ENCODE measurements at places on chromosomes 11 and 22.

GRCh38 chr11:3123305-3123704, 41.8 kb downstream of the OSBPL5 start:
- DNase-seq = peak; percentile 85

DNA sequence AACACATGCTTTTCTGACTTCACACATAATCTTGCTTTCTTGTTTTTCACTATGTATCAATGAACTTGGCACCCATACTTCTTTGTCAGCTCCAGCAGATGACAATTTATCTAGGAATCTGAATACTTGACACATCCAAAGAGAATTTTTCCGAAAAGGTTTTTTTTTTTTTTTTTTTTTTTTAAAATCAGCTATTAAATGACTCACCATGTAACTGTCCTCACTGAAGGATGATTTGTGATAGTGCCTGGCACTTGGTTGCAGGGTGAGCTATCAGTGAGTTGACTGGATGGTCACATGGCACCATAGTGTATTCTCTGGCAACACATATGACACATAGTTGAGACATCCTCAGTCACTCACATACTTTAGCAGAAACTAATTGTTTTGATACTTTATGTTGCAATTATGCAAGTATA, 133.4 kb upstream of the E2F8 start:
- no peak for DNase-seq

- no peak for DNase-seq
Observed at GRCh38 chr11:26947904-26948639, 45.8 kb upstream of the FIBIN start.

GRCh38 chr11:71568704-71569349, 3.5 kb downstream of the KRTAP5-10 start:
- no peak for DNase-seq

GRCh38 chr11:67561971-67562619, 21.5 kb upstream of the GSTP1 start:
- DNase-seq = peak; percentile 86

DNA sequence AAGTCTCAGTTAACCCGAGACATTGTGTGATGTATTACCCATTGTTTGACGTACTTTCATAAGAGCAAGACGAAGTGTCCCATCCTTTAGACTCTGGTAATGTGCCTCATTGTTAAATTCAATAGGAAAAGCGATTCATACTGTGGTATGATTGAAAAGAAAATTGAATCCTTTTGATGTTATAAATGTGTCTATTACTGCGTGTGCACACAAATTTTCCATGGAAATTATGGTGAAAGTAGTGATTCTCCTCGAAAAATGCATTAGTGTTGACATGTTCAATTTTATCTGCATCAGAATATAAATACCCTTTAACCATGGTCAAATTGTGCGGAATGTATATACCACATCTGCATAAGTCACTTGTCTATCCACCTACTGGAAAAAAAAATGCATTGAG, 386.8 kb downstream of the INSC start:
- DNase-seq = no peak

GRCh38 chr11:126748100-126748791, 252.3 kb downstream of the KIRREL3 start:
- DNase-seq = no peak

DNA sequence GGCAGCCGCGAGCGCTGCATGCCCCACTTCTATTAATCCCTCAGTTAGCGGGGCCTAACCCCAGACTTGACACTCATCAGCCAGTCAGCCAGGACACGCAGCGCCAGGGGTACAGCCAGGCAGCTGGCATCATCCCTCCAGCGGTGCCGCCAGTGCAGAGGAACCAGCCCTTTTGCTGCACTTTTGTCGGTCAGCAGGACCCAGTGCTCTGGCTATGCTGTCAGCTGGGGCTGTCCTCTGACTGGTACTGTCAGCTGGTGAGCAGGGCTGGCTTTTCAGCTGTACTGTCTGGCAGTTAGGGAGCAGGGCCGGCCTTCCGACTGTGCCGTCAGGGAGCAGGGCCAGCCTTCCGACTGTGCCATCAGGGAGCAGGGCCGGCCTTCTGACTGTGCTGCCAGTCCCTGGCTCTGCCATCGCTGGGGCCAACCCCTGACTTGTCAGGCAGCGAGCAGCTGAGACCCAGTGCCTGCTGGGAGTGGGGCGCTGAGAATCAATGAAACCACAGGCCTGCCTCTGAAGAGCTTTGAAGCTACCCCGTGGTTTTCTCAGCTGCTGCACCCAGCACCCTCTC, 115.4 kb downstream of the KIAA1671 start:
- no peak for DNase-seq

DNA sequence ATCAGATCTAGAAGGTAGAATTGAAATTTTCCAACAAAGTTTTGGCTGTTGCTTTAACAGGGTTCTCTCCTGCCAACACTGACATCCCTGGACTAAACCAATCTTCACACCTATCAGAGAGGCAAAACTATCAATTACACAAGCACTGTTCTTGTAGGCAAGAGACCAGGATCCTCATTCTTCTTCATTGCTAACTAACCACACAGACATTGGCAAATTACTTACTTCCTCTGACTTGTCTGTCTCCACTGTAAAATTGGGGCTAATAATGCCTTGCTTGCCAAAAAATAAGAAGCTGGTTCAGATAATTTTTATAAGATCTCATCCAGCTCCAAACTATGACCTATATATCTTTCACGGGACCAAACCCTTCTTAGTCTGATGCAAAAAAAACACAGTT, 93.8 kb upstream of the DDI1 start:
- DNase-seq = no peak

DNA sequence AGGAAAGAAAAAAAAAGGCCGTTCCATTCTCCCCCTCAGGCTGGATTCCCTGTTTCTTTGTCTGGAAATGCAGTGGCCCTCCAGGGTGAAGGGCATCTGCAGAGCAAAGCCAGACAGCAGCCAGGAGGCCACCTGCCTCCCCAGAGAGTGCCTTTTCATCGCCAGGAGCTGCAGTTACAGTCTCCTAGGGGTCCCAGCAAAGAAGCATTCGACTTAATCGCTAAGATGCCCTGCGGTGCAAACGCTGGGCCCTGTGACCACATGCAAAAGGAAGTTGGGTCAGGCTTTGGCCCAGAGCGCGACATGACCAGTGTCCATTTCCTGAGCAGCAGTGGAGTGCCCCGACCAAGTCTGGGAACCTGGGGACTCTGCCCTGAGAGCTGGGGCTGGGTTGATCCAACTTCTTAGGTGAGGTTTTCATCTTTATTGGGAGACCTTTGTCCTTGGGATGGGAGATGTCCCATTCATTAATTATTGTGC, 304.6 kb downstream of the OPCML start:
- DNase-seq = no peak

GRCh38 chr11:12845163-12845562, 164.0 kb upstream of the RASSF10 start:
- peak; percentile 59 for DNase-seq

GRCh38 chr11:76808996-76809395, 25.8 kb downstream of the TSKU start:
- no peak for DNase-seq

DNA sequence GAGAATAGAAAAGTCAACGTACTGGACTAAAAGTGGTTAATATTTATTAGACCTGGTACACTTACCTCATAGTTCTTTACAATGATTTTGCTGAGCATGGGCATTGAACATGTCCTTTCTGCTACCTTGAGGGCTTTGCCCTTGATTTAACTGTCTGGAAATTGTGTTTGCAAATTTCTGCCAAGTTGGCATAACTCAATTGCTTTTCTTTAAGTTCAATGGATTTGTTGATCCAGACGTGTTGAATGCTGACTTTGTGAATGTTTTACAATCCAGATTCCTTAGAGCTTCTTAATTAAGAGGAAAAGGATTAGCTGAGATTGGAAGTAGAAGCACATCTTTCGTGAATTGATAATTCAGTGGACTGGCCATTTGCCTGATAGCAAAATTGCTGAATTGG, 7.2 kb upstream of the OR4X2 start:
- no peak for DNase-seq

GRCh38 chr11:124934862-124935547, 842 bp downstream of the HEPACAM start:
- no peak for DNase-seq

DNA sequence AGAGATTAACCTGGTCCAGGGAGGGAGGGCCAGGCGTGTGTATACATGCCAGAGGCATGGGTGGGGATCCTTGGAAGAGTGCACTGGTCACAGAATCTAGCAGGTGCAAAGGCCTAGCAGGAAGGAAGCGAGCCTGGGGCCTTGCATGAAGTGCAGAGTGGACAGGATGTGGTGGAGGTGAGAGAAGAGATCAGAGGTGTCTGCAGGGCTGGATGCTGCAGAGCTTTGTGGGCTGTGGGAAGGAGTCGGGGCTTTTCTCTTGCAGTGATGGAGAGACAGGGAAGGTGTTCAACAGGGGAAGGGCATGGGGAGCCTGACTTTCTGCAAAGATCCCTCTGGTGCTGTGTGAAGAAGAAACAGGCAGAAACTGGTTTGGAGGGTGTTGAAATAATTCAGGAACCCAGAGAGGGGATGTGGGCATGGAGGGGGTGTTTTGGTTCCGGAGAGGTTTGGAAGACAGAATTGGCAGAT, 2.5 kb upstream of the TPST2 start:
- no peak for DNase-seq

Measured in kidney (tissue), 22 donors.